DMS79 treated with DMSO at 0.1 percent for 48 hours (cell line): ENCODE measurements at places on chromosomes 1 and 21.

DNA sequence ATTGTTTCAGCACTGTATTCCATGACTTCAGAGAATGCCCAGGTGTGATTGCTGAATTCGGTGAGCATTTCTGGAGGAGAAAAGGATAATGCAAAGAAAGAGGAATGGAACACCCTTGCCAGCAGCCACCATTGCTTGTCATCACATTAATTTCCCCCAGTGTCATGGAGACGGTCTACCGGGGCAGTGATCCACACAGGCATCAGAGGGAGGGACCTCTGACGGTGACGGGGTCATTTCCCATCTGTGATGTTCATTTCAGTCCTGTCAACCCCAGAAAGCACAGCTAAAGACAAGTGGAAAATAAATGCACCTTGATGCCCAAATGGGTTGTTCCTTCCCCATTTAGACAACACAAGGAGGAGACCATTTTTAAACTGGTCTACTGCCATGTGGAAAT lies 376.4 kb downstream of the PCP4 start:
- no peak for DNase-seq

GRCh38 chr1:243213045-243213787 lies 41.9 kb downstream of the CEP170 start:
- DNase-seq, result no peak

GRCh38 chr21:26967062-26967913 lies at the start of gene ADAMTS5:
Gene ADAMTS5 (minus strand): TSS chr21:26967088. CDS start chr21:26966391, 697 bp downstream.
- DNase-seq, result no peak

DNA sequence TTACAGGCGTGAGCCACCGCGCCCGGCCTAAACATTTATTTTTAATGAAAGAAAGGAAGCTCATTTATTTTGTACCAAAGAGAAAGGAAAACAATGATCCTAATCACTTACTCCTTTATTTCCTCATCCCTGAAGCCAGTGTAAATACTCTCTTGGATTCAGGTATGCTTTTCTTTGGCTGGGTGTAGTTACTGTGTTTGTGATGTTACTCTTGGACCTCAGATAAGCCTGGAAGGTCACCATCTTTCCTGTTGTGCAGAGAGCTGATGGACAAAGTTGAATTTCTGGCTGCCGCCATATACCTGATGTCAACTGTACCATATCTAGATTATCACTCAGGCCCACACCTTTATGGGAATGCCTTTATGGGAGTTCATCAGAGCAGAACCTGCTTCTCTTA lies 35.4 kb upstream of the FOXE3 start:
- no peak for DNase-seq
